Activated T-helper 1 cell treated with Interleukin-2 at 50 U/mL for 16 hours (primary cell): ENCODE measurements at places on chromosomes 3 and 15.

GRCh38 chr3:189355481-189356201, 183.9 kb downstream of the TPRG1 start:
- DNase-seq: peak; percentile 9

GRCh38 chr3:14393440-14394106, 8.8 kb upstream of the SLC6A6 start:
- no peak for DNase-seq

DNA sequence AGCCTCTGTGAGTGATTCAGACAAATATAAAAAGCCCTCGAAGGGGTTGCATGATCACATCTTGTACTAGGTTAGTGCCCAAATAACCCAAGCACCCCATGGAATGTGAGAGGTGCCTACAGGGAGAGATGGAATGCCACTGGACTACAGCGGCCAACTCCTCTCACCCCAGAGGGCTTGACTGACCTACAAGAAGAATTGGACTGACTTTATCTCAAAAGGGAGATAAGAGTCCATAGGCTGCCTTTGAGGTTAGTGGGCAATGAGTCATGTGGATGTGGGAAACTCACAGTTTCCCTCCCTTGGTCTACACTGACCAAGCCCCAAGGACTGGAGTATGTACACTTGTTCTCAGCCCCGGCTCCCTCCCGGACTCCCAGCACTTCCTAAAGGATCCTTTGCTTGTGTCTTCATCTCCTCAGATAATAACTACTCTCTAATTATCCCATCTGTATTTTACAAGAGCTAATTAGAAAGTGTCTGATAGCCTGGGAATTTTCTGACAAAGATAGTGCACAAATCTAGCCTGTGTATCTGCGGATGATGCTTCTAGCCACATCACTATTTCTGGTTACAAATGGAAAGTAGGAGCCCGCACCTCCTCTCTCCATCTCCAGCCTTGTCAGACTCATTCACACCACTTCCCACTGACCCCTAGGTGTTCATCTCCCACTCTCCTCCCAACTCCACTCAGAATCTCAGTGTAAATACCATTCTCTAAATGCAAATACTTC, 547.8 kb upstream of the TBL1XR1 start:
- DNase-seq: no peak

GRCh38 chr3:151379083-151379734, 5.3 kb downstream of the P2RY12 start:
- no peak for DNase-seq

GRCh38 chr3:17946619-17947018, 204.2 kb upstream of the TBC1D5 start:
- no peak for DNase-seq

GRCh38 chr3:11532931-11533391, 110.8 kb downstream of the VGLL4 start:
- DNase-seq: no peak

DNA sequence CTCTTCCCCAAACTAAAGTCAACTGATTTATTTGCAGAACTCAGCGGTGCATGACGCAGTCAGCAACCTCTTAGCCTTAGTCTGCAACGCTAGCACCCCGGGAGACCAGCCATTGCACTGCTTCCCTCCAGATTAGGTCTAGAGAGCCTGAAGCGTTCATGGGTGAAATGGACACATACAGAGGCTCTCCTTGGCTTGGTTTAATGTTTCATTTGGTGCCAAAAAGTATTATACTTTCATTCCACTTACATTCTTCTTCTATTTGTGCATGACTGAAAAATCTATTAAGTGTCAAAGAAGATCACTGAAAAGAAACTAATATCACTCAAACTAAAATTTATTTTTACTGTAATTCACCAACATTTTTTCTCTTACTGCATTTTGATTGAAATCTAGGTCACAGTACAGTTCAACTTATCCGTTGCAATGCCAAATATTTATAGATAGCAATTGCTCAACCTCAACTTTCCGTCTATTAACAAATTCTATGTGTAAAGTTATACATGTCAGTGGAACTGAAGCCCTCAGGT, 116.2 kb downstream of the ROBO1 start:
- DNase-seq: no peak

- no peak for DNase-seq
These were observed 13.8 kb upstream of the ADPGK start for GRCh38 chr15:72797338-72797689.

GRCh38 chr3:126550488-126551051, 8.2 kb downstream of the C3orf22 start:
- DNase-seq: no peak

- DNase-seq: no peak
These were observed 1065.2 kb downstream of the ZPLD1 start for GRCh38 chr3:103499967-103500366.

DNA sequence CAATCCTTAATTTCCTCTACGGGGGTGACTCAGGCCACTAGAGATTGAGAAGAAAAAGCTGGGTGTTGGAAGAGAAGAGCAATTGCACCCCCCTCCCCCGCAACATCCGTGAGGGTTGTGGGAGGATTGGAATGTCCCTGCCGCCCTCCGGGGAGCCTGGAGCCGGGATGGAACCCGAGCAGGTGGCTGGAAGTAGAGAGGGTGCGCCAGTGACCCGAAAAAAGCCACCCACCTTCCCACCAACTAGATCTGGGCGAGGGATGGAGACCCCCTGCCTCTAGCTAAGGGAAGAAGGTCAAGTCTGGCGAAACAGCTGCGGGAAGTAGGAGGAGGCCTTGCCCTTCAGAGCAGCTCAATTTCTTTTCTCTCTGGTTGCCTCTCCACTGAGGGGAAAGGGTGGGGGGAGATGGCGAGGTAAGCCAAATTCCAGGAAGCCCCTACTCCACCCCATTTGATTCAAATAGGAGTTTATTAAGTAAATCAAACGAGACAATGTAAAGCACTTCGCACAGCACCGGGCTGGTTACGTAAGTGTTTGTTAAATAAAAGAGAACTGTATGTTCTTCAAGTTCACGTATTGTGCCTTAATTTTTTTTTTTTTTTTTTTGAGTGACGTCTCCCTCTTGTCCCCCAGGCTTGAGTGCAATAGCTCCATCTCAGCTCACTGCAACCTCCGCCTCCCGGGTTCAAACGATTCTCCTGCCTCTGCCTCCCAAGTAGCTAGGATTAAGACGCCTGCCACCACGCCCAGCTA, 1.1 kb upstream of the WWTR1 start:
- DNase-seq: no peak

GRCh38 chr15:100751585-100751984, 128.0 kb upstream of the ALDH1A3 start:
- no peak for DNase-seq

DNA sequence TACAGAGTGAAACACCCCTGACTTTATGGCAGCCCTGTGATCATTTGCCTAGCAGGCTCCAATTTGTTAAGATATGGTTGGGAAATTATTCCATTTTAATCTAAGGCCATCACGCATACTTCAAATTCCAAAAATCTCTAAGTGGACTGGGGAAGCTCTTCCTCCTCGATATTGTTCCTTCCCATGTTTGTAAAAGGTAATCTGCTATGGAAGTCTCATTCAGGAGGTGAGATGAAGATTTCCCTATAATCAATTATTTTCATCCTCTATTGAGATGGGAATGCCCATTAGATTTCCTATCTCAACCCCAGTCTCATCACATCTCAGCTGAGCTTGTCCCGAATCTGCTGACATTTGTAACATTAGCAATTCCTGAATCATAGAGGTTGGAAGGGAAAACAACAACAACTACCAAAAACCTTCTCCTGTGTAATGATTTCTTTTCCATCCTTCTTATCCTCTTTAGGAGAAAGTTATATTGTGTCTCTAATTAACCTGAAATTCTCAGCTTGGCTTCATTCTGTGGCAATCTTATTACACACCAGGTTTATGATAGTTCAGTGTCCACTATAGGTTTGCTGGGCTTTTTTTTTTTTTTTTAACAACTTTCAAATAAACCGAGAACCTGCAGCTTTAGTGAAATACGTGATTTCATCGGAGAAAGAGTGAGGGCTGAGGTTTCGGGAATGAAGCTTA, 2.2 kb upstream of the NR2F2 start:
- DNase-seq: no peak

DNA sequence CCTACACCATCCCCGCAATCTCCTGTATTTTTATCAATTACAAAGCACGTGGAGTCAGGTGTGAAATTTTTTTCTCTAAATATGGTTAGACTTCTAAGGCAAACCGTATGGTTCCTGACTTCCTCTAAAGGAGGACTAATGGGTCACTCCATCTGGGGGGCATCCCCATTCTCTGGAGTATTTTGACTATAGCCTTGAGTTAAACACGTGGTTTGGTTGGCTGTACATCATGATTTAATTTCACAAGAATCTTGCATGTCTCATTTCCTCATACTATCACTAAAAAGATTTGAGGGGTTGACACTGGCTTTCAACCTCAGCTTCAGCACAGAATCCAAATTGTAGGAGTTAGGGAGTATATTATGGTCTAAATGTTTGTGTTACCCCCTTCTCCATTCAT, 25.3 kb upstream of the ZNF770 start:
- DNase-seq: no peak

DNA sequence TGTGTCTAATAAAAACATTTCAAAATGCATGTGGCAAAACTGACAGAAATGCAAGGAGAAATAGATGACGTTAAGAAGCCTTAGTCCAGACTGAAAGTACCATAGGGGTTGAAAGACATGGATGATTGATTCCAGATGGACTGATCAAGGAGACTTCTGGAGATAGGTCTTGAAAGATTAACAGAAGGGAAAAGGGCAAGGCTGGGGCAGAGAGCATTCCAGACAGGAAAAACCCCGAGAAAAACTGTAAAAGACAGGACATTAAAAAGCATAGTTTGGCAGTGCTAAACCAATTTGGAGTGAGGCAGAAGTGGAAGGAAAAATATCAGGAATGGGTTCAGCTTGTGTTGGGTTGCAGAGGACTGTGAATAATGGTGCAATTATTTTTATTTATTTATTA, 375.2 kb upstream of the SGO1 start:
- no peak for DNase-seq

DNA sequence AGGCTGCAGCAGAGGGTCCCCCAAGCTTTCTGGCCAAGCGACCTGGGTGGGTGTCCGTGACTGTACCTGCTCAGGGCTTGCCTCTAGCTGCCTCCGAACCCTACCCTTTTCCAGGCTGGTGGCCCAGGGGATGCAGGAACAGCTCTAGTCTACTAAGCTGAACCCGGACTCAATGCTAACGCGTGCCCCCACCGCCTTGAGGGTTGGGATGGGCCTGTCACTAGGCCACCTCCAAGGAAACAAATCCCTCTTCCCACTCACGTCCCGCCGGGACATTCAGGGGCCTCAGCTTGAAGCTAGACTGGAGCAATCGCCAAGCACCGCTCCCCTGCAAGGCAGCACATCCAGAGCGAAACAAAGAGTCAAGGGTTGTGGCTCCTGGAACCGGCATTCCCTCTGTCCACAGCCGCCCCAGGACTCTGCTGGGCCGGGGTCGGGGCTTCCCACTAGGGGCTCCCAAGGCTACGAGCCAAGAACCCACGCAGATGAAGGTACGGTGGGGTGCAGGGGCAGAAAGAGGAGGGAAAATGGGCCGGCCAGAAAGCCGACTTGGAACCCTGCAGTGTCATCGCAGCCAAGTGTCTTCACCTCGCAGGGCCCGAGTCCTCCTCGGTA, 2.9 kb downstream of the FBXL22 start:
- DNase-seq: no peak

- DNase-seq: no peak
These were observed 120.9 kb downstream of the CACNA2D3 start for GRCh38 chr3:54243056-54243931.

- DNase-seq: no peak
These were observed 550 bp upstream of the CHD2 start for GRCh38 chr15:92899601-92899947.

DNA sequence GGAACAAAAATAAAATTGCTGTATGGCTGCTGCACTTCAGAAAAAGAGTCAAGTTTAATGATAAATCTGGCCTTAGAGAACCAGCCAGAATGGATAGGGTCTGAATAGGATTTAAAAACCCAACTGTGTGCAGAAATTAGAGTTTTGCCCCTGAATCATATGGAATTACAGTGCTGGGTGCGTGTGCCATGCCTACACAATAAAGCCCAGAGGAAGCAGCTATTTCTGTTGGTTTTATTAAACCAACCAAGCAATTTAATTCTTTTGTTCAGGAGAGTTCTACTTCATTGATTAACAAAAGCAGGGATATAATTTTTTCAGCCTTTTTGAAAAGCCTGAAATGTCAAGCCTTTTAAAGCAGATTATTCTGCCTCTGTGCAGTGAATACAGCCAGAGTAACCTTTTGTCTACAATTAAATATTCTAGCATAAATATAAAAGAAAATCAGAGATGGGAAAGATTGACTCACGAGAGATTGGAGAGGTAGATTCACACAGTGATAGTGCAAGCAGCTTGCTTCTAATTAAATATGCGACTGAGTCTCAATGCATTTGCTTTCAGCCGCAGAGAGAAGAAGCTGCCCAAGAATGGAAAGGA, 66.7 kb upstream of the DNAJC19 start:
- no peak for DNase-seq

DNA sequence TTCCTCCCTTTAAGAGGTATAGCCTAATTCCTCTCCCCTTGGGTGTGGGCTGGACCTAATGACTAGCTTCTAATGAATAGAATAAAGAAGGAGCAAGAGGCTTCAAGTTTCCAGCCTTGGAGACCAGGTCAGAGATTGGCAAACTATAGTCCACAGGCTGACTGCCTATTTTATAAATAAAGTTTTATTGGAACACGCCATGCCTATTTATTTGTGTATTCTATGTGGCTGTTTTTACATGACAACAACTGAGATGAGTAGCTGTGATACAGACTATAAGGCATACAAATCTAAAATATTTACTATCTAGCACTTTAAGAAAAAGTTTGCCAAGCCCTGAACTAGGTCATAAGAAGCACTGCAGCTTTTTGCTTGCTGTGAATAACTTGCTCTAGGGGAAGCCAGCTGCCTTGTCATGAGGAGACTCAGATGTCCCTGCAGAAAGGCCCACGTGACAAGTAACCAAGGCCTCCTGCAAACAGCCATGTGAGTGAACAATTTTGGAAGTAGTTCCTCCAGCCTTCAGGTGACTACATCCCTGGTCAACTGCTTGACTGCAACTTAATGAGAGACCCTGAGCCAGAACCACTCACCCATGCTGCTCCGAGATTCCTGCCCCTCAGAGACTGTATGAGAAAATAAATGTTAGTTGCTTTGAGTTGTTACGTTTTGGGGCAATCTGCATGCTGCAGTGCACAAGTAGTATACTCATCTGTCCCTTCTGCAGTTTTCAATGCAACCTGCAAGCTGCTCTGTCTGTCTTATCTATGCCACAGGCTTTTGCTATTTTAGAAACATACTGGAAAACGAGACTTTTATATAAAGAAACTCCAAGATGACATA, 21.1 kb upstream of the MAP3K13 start:
- no peak for DNase-seq

GRCh38 chr3:54294214-54294613, 171.9 kb downstream of the CACNA2D3 start:
- DNase-seq: no peak
